ENCODE measurements at places on chromosomes 11 and 22.

DNA sequence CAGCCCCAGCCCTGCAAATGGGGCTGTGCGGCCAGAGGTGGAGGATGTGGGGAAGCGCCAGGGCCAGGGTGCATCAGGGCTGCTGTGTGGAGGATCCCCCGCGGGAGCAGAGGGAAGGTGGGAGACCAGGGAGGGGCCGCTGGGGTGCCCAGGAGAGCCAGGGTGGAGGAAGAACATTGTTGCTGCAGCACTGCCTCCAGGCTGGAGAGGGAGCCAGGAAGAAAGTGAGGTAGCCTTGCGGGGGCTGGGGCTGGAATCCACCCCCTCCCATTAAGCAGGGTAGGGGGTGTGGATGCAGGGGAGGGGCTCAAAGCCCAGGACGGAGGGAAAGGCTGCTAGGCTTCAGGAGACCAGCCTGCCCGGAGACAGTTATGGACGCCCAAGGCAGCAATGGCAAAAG lies 15.0 kb downstream of the CABP7 start:
- DNase-seq = no peak

- no peak for DNase-seq
Observed at GRCh38 chr11:122686111-122686510, 30.6 kb downstream of the UBASH3B start.

DNA sequence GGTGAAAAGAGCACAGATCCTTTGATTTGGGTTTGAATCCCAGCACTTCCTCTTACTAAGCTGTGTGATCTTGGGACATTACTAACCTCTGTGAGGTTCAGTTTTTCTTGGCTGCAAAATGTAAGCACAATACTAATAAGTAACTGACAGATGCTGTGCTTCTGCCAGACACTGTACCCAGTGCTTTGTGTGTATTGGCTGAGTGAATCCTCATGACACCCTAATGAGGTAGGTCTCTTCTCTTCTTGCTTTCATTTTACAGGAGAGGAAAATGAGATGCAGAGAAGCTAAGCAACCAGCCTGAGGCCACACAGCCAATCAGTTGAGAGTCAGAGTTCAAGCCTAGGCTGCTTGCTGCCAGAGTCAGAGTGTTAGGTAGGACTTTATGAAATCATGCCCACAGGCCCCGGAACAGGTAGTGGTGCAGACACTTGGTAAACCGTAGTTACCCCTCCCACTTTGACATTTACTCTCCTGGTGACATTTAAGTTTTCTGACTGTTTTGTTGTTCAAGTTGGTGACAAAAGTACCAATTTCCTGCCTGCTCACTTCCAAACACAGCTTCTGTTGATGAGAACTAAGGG lies 21.2 kb downstream of the PTPRJ start:
- DNase-seq = peak; percentile 64

- no peak for DNase-seq
Observed at GRCh38 chr11:3206156-3206921, 12.3 kb downstream of the MRGPRG start.

- DNase-seq = no peak
Observed at GRCh38 chr11:10654811-10655150, 38.8 kb downstream of the IRAG1 start.

GRCh38 chr11:86172894-86173293 lies 71.7 kb upstream of the EED start:
- DNase-seq = no peak

DNA sequence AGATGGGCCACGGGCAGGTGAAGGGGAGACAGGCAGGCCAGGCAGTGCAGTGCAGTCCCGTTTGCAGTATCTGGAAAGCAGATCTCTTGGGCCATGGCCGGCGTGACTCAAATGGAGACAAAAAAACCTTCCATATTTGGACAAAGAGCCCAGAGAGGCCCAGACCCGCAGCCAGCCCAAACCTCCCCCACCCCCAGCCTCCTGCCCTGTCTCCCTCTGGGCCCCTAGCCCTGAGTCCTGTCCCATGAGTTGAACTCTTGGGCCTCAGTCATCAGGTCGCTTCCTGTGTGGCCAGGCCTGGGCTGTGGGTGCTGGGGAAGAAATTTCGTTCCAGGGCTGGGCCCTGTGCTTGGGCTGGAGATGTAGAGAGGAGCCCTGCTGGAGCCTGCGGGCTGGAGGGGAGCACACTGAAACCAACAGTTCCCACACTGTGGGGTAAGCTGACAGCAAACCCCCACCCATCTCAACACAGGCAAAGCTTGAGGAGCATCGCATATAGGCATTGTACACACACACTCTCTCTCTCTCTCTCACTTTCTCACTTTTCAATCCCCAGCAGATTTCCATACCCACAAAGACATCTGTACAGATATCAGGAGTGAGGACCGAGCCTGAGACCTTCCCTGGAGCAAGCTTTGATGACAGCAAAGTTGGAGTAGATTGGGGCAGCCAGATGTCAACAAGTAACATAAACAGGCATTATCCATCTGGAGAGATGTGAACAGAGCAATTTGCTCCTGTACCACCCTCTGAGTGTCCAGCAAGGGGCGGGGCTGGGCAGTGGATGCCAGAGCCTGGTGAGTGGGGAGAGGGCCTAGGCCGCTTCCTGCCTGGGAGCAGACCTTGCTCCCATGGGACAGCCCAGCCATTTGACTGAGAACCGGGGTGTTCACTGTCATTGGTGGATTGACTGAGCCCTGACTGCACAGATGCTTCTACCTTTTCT lies 17.2 kb downstream of the ARHGEF17 start:
- no peak for DNase-seq

GRCh38 chr11:12219757-12220156 lies 109.4 kb downstream of the MICAL2 start:
- no peak for DNase-seq

DNA sequence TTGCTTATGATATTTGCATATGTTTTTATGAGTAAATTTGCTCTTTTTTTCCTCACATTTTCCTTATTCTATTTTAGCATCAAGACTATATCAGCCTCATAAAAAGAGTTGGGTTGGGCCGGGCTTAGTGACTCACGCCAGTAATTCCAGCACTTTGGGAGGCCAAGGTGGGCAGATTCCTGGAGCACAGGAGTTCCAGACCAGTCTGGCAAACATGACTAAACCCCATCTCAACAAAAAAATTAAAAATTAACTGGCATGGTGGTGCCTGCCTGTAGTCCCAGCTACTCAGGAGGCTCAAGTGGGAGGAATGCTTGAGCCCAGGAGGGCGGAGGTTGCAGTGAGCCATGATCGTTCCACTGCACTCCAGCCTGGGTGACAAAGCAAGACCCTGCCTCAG lies 148.8 kb upstream of the ANO5 start:
- no peak for DNase-seq

- DNase-seq = no peak
Observed at GRCh38 chr11:72735495-72736027, 16.6 kb downstream of the ARAP1 start.

DNA sequence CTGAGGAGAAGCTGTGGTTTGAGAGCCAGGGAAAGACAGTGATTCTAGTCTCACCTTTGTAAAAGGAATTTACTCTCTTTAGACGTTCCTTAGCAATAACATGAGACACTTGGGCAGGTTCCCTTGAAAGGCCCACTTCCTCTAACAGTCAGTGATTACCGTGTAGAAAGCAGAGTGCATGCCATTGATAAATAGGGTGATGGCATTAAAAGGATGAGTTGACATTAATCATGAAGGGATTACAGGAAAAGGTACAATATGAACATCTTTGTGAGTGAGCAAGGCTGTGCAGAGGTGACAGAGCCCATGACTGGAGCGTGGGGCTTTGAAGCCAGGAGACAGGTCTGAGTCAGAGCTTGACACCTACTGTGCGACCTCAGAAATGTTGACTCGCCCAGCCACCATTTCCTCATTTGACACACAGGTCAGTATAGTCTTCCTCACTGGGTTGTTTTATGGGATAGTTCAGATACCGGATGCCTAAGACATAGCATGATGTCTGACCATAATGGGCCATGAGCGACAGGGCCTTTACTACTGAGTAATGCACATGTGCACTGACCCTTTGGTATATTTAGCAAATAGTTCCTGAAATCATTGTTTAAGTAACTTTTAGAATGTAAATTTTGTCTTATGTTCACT lies 341.7 kb upstream of the MTNR1B start:
- DNase-seq = no peak

GRCh38 chr22:41127451-41127850 lies 35.1 kb downstream of the EP300 start:
- no peak for DNase-seq

GRCh38 chr11:78063440-78064181 lies at the start of gene THRSP:
Gene THRSP (plus strand): TSS chr11:78063861. CDS start chr11:78063882, 21 bp downstream.
- DNase-seq = no peak

GRCh38 chr11:122668562-122669090 lies 13.1 kb downstream of the UBASH3B start:
- no peak for DNase-seq

DNA sequence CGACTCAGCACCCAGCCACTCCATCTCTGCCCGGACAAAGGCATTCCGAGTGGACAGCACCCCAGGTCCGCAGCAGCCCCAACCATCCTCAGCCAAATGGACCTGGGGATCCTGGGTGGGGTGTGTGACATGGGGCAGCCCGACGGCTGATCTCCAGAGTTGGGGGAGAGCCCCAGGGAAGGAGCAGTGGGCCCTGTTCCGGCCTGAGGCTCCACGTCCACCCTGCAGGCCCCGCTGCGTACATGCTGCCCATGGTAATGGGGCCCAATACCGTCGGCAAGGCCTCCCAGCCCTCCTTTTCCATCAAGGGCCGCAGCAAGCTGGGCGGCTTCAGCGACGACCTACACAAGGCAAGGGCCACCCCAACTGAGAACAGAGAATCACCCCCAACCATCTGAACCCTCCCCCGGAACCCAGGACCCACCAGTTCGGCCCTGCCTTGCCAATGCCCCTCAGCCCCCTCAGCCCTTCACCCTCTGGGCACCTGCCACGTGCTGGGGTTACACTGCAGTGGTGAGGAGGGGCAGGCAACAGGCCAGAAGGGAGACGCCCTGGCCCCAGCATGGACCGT lies 5.4 kb downstream of the SCGB1C1 start:
- DNase-seq = no peak

DNA sequence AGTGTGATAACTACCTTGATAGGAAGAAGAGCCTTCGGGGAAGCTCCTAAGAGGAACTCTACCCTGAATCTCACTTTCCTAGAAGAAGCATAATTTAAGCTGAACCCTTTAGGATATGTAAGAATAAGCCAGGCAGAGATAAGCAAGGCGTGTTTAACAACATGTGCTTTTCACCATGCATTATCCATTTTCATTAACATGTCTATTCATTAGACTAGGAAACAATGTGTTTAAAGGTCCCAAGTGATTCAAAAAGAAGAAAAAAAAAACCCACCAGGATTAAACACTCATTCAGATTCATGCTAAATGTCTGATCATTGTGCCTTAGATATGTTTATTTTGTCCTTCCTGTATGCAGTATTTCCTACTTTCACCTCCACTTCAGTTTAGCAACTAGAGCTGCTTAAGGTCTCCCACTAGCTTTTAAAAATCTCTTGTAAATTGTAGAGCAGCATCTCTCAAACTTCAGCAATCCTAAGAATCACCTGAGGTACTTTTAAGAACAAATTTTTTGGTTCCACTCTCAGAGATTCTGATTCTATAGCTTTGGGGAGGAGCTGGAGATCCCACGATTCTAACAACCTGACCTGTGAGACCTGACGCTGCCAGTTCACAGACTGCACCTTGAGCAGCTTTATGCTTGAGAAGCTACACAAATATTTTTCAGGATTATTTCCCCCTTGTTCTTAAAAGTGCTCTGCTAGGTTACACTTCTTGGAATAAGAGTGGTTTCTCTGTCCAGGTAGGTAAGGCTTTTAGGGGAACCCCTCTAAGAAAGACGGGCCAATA lies 955.4 kb upstream of the CCDC90B start:
- DNase-seq = no peak

DNA sequence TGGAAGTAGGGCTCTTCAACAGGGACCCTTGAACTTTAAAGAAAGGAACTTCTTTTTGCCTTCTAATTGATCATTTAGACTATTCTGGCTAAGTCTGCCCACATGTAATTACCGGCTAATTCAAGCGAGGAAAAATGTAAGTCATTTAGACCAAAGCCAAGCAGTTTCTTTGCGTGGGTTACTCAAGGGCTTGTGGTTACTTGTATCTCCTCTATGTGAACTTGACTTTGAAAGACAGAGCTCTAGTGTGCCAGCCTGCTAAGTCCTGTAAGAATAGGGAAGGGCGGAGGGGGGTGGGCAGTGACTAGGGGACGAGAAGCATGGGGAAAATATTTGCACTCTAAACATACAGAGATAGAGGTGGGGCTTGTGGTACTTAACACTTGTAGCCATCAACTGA lies 145.2 kb upstream of the TEAD1 start:
- no peak for DNase-seq

- no peak for DNase-seq
Observed at GRCh38 chr11:81377418-81377817, 1356.2 kb downstream of the FAM181B start.

DNA sequence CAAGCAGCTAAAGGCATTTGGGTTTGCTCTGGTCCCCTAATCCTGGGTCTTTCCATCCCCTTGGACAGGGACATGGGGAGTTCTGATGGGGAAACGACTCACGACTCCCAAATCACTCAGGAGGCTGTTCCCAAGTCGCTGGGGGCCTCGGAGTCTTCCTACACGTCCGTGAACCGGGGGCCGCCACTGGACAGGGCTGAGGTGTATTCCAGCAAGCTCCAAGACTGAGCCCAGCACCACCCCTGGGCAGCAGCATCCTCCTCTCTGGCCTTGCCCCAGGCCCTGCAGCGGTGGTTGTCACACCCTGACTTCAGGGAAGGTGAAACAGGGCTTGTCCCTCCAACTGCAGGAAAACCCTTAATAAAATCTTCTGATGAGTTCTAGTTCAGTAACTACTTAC lies 10.7 kb downstream of the UPK3A start:
- no peak for DNase-seq

DNA sequence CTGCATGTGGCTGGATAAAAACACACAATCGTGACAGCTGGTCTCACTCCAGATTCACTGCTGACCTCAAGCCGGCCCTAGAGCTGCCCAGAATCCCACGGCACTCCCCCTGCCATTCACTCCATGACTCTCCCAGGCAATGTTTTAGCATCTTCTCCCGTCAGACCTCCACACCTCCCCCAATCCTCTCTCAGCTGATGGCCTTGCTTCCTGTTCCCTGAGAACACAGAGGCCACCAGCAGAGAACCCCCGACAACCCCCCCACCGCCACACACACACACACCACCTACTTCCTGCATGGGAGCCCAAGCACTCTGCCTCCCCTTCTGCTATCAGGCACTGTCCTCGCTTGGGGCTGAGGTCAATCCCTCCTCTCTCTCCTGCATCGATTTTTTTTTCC lies 9.3 kb downstream of the TNKS1BP1 start:
- no peak for DNase-seq

- no peak for DNase-seq
Observed at GRCh38 chr11:66639066-66639813, 737 bp downstream of the RBM4 start.

GRCh38 chr11:11155962-11156815 lies 196.9 kb downstream of the CSNK2A3 start:
- no peak for DNase-seq

All from stimulated activated CD8-positive, alpha-beta memory T cell treated with anti-CD3 and anti-CD28 coated beads, Interleukin-7, amount 100 ng/mL, for 1 hour (primary cell).